A549 (cell line): ENCODE measurements at places on chromosomes 16 and 17.

DNA sequence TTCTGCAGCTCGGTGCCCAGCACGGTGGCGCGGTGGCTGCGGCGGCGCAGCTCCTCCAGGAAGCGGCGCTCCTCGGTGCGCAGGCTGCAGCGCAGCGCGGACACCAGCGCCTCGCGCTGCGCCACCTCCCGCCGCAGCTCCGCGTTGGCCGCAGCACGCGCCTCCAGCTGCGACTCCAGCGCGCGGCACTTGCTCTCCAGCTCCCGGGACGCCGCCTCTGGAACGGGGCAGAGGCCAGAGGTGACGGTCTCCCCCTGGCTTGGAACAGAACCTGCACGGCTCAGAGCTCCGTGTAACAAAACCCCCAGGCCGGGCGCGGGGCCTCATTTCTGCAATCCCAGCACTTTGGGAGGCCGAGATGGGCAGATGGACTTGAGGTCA is 13.2 kb upstream of the CLUH start:
- peak; percentile 85 for DNase-seq

- no peak for DNase-seq
Observed at GRCh38 chr16:57031156-57031555, 41.8 kb downstream of the NLRC5 start.

GRCh38 chr17:17512866-17513265 is 16.7 kb upstream of the RASD1 start:
- DNase-seq: no peak

GRCh38 chr17:32954477-32954876 is 26.5 kb downstream of the TMEM98 start:
- DNase-seq: no peak

- DNase-seq: no peak
Observed at GRCh38 chr16:58413359-58413758, 21.1 kb downstream of the GINS3 start.

DNA sequence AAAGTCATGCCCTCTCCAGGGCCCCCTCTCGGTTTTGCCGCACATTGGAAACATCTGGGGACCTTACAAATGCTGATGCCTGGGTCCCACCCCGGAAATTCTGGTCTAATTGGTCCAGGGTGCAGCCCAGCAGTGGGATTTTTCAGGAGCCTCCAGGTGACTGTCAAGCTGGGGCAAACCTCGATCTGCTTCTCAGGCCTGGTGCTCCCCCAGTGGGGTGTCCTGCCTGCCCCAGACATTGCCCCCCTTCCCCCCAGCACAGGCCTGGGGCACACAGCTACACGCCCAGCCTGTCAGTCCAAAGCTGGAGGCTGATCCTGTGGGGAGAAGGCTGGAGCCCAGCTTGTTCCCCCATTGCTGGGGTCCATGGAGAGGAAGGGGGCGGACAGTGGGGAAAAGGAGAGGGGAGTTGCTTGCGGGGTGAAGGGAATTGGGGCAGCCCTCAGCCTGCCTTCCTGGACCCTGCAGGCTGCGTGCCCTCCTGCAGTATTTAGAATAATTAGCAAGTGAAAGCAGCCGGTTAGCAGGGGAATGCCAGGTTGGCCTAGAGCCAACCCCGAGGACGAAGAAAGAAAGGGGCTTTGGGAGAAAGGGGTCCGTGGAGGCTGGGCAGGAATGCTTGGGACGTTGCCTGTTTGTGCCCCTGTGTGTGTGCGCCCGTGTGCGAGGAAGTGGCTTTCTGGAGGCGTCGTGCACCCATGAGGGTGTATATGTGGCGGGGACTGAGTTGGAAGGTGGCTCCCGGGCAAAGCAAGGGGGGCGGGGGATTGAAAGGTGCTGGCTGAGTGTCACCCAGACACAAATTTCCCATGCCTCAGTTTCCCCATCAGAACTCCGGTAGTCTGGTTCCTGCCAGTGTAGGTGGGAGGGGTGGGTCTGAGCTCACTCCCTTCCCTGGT is 5.9 kb downstream of the FOXJ1 start:
- DNase-seq: no peak

GRCh38 chr17:59811209-59811608 is 81.5 kb downstream of the TUBD1 start:
- DNase-seq: peak; percentile 66

- DNase-seq: no peak
Observed at GRCh38 chr17:66444031-66444430, 141.6 kb downstream of the PRKCA start.

DNA sequence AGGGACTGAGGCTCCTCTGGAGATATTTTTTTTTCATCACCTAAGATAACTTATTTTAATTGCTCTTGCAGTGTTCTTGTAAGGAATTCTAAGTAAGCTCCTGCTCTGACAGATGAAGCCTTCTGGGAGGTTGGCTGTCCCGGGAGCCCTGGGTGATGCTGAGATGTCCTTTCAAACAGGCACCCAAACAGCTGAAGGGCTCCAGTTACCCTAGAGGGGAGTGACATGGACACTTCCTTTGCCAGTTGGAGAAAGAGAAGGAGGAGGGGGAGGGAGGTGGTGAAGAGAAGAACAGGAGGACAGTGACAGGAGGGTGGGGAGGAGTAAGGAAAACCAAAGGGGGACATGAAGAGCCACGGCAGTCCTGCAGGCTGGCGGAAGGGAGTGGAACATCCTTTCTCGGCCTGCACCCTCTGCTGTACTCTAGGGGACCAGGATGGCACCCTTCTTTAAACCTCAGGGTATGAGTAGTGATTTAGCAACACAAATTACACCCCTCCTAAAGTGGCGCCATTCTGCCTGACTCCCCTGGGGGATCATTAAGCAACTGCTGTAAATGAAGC is 51.8 kb downstream of the MYH3 start:
- no peak for DNase-seq

DNA sequence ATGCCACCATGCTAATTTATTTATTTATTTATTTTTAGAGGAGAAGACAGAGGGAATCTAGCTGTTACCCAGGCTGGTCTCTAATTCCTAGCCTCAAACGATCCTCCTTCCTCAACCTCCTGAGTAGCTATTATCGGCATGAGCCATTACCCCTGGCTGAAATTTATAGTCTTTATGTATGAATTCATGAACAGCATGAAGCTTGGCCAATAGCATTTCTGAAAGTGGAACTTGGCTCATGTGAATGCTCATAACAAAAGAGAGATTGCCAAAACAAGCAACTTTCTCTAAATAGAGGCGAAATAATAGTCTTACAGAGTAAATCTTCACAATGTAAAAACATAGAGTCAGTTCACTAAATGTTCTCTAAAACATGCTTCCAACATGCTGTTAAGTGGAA is 30.1 kb upstream of the SMURF2 start:
- no peak for DNase-seq

GRCh38 chr17:29412780-29413565 is 22.8 kb downstream of the TAOK1 start:
- no peak for DNase-seq

GRCh38 chr17:45073414-45074070 is 12.4 kb downstream of the NMT1 start:
- no peak for DNase-seq

DNA sequence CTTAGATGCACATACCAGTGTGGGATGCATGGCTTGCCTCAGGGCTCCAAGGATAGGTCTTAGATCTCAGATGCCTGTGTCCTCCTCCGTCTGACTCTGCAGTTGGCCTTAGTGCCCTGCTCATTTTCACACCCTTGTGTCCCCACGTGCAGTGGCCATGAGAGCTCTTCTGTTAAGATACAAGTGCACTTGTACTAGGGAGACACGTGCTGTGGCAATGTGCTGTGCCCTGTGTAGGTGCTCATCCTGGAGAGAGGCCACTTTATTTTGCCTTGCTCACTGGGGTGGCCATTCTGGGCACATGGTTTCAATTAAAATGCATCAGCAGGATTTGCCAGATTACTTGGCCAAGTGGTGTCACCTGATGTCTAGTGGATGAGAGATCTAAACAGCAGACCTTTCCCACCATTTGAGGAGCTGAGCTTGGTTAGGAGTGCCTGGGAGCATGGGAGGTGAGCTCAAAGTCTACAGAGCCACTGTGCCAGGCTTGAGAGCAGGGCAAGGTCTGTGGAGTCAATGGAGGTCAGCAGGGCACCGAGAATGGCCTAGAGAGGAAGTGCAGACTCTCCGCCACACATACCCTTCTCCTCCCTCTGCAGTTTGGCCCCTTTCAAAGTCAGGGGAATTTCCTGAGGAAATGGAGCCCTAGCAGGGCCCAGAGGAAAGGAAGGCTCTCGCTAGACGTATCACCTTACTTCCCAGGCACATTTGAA is 25.2 kb upstream of the SMPD3 start:
- DNase-seq: no peak

DNA sequence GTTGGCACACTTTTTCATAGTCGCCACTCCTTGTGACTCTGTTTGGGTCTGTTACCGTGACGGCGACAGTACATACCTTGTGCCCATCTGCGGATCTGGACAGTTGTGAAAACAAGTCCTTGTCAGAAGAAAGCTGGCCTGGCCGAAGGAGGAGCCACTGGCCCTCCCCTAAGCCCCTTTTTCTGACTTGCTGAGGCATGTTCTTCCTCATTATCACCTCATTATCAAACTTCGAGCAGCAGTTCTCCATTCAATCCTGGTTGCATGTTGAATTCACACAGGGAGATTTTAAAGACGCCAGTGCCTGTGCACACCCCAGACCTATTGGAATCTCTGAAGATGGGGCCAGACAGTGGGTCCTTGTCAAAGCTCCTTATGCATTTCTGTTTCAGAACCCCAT is 61.1 kb downstream of the CYLD start:
- peak; percentile 13 for DNase-seq

- no peak for DNase-seq
Observed at GRCh38 chr16:3788711-3789374, 71.5 kb upstream of the TRAP1 start.

DNA sequence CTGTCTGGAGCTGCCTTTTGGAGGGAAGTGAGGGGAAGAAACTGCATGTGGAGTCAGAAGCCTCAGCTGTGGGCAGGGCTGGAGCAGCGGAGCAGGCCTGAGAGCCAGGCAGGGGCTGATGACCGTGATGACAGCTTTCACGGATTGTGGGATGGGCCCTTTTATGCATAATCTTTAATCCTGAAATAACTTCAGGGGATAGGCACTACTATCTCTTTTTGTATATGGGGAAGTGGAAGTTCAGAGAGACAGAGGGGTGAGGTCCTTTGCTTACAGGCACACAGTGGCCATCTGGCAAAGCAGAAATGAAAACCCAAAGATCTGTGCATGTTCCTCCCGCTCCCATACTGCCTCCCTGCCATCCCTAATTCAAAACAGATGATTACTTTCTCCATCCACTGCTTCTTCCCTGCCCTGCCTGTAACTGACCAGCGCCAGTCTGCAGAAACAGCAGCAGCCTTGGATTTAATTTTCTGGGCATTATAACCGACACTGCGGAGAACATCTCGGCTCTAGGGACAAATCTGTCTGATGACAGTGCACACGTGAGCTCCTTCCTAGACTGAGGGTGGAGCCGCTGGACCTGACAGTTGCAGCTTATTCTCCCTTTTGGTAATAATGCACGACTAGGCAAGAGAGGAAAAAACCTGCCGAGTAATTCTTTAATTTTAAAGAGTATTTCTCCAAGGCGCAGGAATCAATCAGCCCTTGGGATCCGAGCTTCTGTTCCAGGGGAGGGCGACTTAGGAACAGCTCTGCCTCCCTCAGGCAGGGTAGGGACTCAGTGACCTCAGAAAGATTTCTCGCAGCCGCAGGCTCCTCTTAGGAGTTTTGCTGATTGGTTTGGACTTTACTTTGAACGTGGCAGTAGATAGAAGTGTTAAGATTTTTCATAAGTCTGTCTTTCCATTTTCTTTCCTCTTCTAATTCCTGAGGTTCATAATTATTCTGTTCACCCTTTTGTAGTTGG is 95.4 kb downstream of the UTP18 start:
- no peak for DNase-seq

- no peak for DNase-seq
Observed at GRCh38 chr16:78836802-78837491, 737.5 kb downstream of the WWOX start.

GRCh38 chr17:76968707-76969597 is 100.7 kb downstream of the MGAT5B start:
- no peak for DNase-seq

- DNase-seq: no peak
Observed at GRCh38 chr17:46033392-46033791, 34.3 kb downstream of the STH start.

DNA sequence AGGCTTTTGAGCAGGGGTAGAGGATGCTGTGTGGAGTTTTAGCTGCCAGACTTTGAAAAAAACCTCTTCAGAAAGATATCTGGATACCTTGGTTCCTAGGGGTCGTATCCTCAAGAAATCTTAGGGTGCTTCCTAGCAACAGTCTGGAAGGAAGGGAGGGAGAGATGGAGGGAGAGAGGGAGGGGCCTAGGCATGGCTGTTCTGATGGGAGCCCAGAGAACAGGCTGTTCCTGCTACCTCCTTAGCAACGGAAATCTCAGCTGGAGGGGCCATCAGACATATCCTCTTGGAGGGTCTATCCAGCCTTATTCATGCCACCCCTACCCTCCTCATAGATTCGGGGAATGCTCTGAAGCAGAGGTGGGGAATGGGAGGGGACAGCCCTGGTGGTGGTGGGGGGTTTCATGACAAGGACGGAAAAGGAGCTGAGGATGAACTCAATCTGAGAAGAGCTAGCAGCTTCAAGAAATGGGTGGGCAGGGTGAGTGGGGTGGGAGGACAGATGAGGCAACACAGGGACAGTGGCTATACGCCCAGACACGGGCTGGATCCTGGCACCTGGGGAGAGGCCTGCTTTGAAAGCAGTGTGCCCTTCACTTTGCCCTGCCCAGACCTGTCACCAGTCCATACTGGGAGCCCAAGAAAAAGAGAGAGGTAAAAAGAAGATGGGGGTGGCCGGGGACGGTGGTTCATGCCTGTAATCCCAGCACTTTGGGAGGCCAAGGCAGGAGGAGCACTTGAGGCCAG is 2.9 kb upstream of the THRA start:
- DNase-seq: no peak

GRCh38 chr16:58882292-58882691 is 148.2 kb upstream of the GOT2 start:
- no peak for DNase-seq

- no peak for DNase-seq
Observed at GRCh38 chr16:85805442-85806045, 6.0 kb downstream of the COX4I1 start.

DNA sequence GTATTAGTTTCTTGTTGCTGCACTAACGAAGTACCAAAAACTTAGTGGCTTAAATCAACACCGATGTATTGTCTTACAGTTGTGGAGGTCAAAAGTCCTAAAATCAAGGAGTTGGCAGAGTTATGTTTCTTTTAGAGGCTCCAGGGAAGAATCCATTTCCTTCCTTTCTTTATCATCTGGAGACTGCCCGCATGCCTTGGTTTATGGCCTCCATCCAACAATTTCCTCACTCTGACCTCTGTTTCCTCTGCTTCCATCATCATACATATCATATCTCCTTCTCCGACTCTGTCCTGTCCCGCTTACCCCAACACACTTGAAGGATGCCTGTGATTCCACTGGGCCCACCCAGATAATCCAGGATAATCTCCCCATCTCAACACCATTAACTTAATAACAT is 627.8 kb downstream of the KCNJ2 start:
- no peak for DNase-seq

- DNase-seq: no peak
Observed at GRCh38 chr17:31857920-31858641, 963 bp downstream of the COPRS start.

- DNase-seq: no peak
Observed at GRCh38 chr17:37698911-37699255, 46.0 kb downstream of the HNF1B start.
